Naive B cell (primary cell): ENCODE measurements at places on chromosomes 5 and 9.

- no peak for DNase-seq
Observed at GRCh38 chr5:7348168-7348854, 47.6 kb upstream of the ADCY2 start.

GRCh38 chr5:98397081-98397480 is 376.4 kb upstream of the RGMB start:
- no peak for DNase-seq

- no peak for DNase-seq
Observed at GRCh38 chr5:2752821-2753439, 1.5 kb upstream of the IRX2 start.

GRCh38 chr9:26687421-26687820 is 205.2 kb downstream of the CAAP1 start:
- DNase-seq = no peak

DNA sequence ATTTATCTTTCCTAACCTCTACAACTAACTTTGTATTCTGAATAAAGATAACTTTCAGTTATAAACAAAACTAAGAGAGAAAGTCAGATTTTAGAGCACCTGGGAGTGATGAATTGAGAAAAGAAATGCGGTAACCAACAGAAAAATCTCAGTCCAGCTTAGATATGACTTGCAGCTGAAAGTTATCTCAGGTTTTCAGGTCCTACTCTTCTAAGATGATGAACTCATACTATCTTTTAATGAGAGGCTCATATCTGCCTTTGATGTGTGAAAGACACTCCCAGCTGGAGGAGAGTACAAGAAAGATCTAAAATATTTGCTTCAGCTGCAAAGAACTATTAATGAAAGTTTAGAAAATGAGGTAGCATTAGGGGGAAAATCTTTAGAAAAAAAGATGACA is 190.5 kb downstream of the DENND1A start:
- DNase-seq = no peak

- no peak for DNase-seq
Observed at GRCh38 chr5:55110217-55110616, 7.8 kb downstream of the GZMA start.

DNA sequence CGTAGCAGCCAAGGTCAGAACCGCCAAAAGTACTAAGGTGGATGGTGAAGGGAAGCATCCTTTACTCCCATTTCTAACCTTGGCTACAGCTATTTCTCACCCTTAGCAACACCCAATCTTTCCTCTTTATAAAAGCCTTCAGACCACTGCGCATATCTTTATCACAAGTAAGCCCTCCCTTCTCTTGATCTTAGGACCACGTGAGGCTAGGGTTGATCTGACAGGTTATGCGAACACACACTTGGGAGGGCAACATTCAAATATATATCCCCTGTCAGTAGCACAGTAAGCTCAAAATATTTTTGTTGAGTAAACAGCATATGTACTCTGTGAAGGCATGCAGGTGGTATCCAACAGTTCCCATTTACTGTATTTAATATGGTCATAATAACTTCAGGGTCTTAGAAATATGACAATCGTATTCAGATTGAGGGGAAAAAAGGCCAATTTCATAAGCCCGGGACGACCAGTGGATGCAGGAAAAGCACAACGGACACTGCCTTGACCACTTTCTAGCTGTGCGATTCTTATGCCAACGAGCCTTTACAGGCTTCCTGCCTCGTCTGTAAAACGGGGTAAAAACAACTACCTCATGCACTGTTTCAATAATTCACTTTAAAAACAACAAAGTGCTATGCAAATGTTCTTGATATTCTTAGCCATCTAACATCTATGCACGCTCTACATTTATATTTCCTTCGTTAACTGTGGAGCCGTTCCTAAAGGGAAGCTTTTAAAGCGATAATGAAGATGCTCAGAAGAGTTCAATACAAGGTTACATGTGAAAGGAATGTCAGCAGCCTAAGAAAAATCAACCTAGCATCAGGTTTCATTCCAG is 1.3 kb downstream of the ARSB start:
- no peak for DNase-seq

- peak; percentile 6 for DNase-seq
Observed at GRCh38 chr5:96431376-96432187, 1.5 kb downstream of the PCSK1 start.

DNA sequence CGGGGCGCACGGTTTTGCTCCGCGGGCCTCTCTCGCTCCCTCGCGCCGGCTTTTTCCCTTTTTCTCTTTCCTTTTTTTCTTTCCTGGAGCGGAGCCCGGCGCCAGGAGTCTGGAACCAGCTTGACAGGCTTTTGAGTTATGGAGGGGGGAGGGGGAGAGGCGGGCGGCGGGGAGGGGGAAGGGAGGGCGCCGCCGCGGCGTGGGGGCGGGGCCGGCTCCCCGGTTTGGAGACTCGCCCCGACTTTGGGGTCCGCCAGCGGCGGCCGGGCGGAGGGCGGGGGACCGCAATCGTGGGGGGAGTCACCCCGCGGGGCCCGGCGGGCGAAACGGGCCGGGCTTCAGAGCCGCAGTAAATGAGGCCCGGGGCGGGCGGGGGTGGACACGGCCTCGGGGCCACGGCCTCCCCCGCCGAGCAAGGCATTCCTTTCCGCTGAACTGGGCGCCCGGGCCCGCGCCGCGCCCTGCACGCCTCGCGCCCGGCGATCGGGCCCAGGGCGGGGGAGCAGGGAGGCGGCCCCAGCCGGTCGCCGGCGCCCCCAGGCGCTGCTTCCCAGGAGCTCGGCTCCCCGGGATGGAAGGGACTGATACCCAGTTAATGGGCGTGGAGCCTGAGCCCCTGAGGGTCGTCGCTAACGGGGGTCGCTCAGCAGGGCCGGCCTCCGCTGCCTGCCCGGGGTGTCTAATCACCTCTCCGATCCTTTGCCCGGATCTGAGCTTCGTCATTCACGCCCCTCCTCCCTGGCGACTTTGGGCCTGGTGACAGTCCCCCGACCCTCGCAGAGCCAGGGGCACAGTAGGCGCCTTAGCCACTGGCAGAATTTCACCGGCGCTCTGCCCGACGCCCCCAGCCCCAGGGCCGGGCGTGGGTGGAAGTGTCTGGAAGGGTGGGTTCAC is 138.1 kb downstream of the C9orf50 start:
- peak; percentile 19 for DNase-seq

- no peak for DNase-seq
Observed at GRCh38 chr9:4997196-4997595, 12.1 kb downstream of the JAK2 start.

GRCh38 chr9:87039809-87040392 is 92.6 kb upstream of the GAS1 start:
- DNase-seq = no peak
